ENCODE measurements at places on chromosomes 3 and 15. TPM values are rescaled to one million over a fixed set of nuclear protein-coding genes. Genes with fewer than 3 reads are reported as not detected.

The TRIM71 gene
- not detected for total RNA-seq

The RASGRP1 gene
- 0.10 TPM for total RNA-seq

- DNase-seq = no peak
Observed at GRCh38 chr15:74425630-74426029, 8.1 kb downstream of the SEMA7A start.

DNA sequence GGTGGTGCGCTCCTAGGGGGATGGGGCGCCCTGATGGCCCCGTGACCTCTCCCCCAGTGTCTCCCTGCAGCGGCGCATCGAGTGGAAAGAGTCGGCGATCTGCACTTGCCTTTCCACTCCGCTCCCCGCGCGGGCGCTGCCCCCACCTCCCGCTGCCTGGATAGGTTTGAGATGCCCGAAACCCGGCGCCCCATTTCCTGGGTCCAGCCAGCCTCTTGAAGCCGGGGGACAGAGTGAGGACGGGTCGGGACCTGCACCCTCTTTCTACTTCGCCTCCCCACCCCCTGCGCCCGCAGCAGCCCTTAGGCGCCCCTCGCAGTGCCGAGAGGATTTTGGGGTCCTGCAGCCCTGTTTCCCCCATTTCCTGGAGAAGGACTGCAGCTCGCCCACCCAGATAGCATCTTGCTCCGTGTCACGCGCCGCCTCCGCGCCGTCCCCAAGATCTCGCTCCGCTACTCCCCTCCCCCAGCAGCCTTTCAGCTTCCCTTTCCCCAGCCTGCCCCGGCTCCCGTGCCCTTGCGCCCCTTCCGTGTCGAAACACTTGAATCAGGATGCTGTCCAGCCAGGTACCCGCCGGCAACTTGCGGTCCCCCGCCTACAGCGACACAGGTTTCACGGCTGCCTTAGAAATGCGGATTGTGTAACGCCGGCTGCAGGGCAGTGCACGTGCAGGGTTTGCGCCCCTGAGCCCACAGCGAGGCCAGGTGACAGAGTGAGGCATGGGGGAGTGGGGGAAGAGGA, 519 bp downstream of the ABHD6 start:
- no peak for DNase-seq

DNA sequence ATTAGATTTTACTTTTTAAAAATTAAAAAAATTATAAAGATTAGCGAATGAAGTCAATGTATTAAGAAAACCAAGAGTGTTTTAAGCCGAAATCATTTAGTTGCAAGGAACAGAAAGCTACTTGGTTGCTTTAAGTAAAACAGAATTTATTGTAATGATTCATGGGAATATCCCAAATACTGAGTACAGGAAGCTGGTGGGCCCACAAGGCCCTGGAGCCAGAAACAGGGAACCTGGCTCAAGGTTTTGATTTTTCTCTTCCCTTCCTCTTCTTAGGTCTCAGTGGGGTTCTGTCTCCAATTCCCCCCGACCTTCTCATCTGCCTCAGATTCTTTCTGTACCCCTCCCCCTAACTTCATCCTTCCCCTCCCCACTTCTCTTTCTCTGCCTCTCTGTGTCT, 229.0 kb downstream of the TLE3 start:
- DNase-seq = no peak

Measured in glomerular endothelial cell (primary cell).